ENCODE measurements at places on chromosomes 5 and 9.

- DNase-seq = no peak
Measured at GRCh38 chr5:109412981-109413402, 3.2 kb upstream of the PJA2 start.

GRCh38 chr9:10251490-10251889 is 361.3 kb downstream of the PTPRD start:
- DNase-seq = no peak

DNA sequence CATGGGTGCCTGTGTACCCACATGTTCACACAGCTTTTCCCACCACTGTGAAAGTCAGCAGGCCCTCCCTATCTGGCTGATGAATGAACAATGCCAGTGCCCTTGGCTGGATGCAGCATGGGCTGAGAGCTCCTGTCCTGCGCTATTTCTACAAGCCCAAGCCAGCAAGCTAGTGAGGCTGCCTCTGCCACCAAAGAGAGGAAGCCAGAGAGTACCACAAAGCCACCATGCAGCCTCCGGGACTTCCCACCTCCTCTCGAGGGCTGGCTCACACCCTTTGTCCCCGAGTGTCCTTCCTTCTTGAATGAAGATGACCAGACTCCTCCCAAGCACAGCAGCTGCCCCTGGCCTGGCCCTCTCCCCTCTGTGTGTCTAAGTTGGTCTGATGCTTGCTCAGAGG is 76.5 kb downstream of the SH3PXD2B start:
- DNase-seq = no peak

- peak; percentile 75 for DNase-seq
Measured at GRCh38 chr9:14366076-14366475, 52.1 kb upstream of the NFIB start.

- no peak for DNase-seq
Measured at GRCh38 chr9:122338536-122338935, 32.3 kb upstream of the PTGS1 start.

GRCh38 chr9:35426627-35427026 is 63.3 kb upstream of the RUSC2 start:
- DNase-seq = no peak

DNA sequence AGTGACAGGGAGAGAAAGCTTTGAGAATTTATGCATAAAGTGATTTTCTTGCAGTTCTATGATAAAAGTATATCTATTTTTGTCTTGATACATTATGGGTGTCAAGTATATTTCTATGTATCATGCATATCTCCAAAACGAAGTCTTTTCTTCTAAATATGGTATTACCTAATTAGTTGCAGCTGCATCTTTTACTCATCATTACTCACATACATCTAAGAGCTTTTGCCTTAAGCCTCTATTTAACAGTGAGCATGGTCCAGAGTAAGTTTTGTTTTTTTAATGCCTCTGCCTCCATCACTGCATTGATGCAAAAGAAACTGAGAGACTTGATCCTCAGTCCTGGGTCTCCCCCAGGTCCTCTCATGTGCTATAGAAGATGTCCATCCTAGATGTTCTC is 40.0 kb upstream of the SMC5 start:
- peak; percentile 54 for DNase-seq

DNA sequence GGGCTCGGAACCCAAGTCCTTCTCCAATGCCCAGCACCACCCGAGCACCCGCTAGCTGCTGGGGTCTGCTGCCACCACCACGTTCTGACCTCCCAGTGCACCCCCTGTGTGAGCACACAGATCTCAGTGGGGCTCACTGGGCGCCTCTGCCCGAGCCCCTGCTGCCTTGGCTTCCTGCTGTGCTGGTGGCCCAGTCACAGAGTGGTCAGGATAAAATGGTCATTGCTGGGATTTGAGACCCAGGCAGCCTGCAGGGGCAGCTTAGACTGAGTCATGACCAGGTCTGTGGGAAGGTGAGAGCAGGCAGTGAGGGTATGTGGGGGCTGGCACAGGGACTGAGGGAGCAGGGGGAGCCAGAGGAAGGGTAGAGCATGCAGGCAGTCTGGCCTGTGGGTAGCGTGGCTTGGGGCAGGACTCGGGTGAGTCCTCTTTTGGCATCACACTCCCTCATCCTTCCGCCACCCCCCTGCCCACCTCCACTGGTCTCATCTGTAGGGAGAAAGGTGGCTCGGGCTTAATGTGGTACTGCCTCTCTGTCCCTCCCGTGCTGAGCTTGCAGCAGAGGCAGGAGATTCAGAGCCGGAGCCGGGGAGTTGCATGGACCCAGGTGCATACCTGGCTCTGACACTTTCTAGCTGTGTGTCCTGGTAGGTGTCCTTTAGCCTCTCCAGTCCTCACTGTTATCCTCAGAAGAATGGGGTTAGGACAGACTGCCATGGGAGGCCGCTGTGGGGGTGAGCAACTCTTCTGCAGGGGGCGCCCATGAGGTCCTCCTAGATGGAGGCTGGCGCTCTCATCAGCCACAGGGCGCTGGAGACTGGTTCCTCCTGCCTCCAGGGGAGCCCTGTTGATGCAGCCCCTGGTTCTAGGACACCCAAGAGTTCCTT is 32.1 kb downstream of the USP20 start:
- DNase-seq = no peak

GRCh38 chr5:154157483-154158378 is 32.8 kb upstream of the GALNT10 start:
- no peak for DNase-seq

DNA sequence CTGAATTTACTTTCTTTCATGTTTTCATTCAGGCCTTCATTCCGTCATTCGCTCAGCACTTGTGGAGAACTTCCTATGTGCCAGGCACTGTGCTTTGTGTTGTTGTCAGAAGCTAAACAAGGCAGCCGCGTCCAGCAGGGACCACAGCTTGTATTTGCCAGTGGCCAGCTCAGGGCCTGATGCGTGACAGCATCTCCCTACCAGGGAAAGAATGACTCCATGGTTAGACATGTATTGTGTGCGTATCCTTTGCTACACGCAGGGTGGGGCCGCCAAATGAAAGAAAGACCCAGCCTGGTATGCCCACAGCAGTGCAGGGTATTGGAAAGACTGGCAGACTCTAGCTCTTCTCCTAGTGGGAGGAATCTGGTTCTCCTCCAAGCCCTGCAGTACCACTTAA is 4.7 kb upstream of the COL27A1 start:
- no peak for DNase-seq

- DNase-seq = peak; percentile 22
Measured at GRCh38 chr5:95081500-95081960, 203.4 kb downstream of the MCTP1 start.

GRCh38 chr5:116144991-116145390 is 60.2 kb downstream of the COMMD10 start:
- DNase-seq = no peak
